ENCODE measurements at places on chromosomes 6 and 20. TPM values are rescaled to one million over a fixed set of nuclear protein-coding genes. Genes with fewer than 3 reads are reported as not detected.

Gene MYCT1
- 0.02 TPM for polyA plus RNA-seq

Gene MROH8
- 2.7 TPM for polyA plus RNA-seq

Gene C20orf96
- 4.8 TPM for polyA plus RNA-seq

Gene PACRG
- polyA plus RNA-seq = 0.20 TPM

Gene RAB44
- 0.02 TPM for polyA plus RNA-seq

Gene ATF6B
- polyA plus RNA-seq = 69.2 TPM

Gene CHD6
- 17.7 TPM for polyA plus RNA-seq

Gene HSPA1L
- 0.99 TPM for polyA plus RNA-seq

Gene MYB
- 0.11 TPM for polyA plus RNA-seq

Gene ARMC12
- 0.56 TPM for polyA plus RNA-seq

Gene SENP6
- polyA plus RNA-seq = 9.9 TPM

Gene MUCL3
- not detected for polyA plus RNA-seq

Gene MOCS1
- 13.4 TPM for polyA plus RNA-seq

Gene EBF4
- 1.9 TPM for polyA plus RNA-seq

Gene LST1
- 0.18 TPM for polyA plus RNA-seq

Gene ULBP2
- 22.8 TPM for polyA plus RNA-seq

Gene DDRGK1
- polyA plus RNA-seq = 34.9 TPM

Gene IMPG1
- not detected for polyA plus RNA-seq

Gene LRRN4
- 0.06 TPM for polyA plus RNA-seq

Gene DEFB115
- not detected for polyA plus RNA-seq

Gene CST1
- polyA plus RNA-seq = not detected

Gene BTN1A1
- not detected for polyA plus RNA-seq

Gene EPB41L1
- polyA plus RNA-seq = 12.4 TPM

Gene EPPIN
- not detected for polyA plus RNA-seq

Gene JAG1
- 10.6 TPM for polyA plus RNA-seq
